ENCODE measurements at places on chromosomes 16 and 17.

- DNase-seq, result no peak
Observed at GRCh38 chr17:82489851-82490511, 29.6 kb upstream of the FOXK2 start.

DNA sequence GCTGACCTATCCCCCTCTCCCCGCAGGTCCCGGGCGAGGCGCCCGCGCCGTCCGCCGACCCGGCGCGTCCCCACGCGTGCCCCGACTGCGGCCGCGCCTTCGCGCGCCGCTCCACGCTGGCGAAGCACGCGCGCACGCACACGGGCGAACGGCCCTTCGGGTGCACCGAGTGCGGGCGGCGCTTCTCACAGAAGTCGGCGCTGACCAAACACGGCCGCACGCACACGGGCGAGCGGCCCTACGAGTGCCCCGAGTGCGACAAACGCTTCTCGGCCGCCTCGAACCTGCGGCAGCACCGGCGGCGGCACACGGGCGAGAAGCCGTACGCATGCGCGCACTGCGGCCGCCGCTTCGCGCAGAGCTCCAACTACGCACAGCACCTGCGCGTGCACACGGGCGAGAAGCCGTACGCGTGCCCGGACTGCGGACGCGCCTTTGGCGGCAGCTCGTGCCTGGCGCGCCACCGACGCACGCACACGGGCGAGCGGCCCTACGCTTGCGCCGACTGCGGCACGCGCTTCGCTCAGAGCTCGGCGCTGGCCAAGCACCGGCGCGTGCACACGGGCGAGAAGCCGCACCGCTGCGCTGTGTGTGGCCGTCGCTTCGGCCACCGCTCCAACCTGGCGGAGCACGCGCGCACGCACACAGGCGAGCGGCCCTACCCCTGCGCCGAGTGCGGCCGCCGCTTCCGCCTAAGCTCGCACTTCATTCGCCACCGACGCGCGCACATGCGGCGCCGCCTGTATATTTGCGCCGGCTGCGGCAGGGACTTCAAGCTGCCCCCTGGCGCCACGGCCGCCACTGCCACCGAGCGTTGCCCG, 10.3 kb downstream of the ZNF771 start:
- peak; percentile 96 for DNase-seq

GRCh38 chr16:51144203-51144602, 6.9 kb downstream of the SALL1 start:
- DNase-seq, result no peak

GRCh38 chr17:80263253-80264204, 2.9 kb downstream of the RNF213 start:
- DNase-seq, result peak; percentile 33

GRCh38 chr16:83830769-83831455, 23.1 kb downstream of the HSBP1 start:
- DNase-seq, result peak; percentile 16

DNA sequence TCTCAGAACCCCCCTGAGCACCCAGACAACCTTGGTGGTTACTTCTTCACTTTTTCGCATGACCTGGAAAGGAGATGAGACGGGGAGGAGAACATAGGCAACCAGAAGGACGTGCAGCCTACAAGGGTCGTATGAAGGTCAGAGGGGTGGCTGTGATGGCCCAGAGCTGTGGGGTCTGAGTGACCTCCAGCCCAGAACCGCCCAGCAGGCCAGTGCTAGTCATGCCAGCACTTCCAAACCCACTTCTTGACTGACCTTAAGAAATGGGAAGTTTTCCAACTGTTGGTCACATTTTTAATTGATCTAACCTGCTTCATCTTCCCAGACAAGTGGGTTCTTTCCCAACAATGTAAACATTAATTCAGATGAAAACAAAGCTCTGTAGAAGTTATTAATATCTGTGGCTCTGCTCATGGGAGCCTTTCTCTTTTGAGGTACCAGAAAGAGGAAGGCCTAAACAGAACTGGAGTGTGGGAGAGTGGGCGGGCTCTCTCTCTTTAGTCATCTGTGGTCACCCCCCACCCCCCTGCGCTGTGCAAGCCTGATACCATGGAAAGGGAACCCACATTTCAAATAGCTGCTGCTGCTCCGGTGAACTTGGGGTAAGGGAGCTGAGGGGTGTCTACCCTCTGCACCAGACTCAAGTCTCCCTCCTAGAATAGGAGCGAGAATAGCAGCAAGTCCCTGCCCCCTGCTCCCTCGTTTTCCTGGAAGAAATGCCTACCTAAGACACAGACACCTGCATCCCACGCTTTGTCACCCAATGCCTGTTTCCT, 101.6 kb downstream of the RAB11FIP4 start:
- DNase-seq, result no peak

- DNase-seq, result no peak
Observed at GRCh38 chr17:74631468-74632450, 8.2 kb upstream of the CD300E start.

DNA sequence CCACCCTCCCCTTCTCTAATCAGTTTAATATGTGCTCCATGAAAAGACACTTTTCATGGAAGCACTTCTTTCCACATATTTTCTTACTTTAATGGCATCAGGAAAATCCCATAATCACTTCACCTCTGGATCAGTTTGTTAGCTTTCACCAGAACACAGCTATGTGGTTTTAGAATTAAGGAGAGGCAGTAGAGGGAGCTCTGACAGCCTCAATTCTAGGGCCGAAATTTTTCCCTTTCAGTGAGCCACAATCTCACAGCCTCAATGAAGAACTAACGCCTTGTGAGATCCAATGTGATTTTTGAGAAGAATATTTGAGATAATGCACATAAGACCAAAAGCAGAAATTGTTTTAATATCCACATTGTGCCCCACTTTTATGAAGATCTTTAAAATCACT, 1494.0 kb upstream of the CDH8 start:
- no peak for DNase-seq

- DNase-seq, result no peak
Observed at GRCh38 chr17:77227461-77228240, 86.9 kb downstream of the SEC14L1 start.

DNA sequence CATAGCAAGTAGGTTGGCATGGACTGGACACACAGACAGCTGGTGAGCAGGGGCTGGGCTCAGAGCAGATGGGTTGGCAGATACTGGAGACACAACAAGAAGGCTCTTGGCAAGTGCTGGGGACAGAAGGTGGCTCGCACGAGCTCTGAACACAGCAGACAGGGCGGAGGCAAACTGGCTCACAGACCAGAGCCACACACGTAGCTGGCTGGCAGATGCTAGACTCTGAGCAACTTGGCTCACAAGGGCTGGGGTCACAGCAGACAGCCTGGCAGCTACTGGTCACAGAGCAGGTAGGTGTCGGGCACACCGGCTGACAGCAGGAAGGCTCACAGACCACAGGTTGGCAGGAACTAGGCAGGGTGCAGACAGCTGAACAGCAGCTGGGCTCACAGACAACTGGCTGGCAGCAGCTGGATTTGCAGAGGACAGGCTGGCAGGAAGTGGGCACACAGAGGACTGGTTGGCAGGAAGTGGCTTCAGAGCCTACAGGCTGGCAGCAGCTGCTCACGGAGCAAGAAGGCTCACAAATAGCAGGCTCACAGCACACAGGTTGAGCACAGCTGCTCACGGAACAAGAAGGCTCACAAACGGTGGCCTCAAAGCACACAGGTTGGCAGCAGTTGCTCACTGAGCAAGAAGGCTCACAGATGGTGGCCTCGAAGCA, 725 bp downstream of the KRTAP16-1 start:
- DNase-seq, result no peak
